ENCODE measurements at places on chromosomes 3 and 15. TPM values are rescaled to one million over a fixed set of nuclear protein-coding genes. Genes with fewer than 3 reads are reported as not detected.

OSBPL10 gene
- total RNA-seq = 12.9 TPM

SAXO2 gene
- total RNA-seq = 0.98 TPM

GOLGA6A gene
- total RNA-seq = not detected

FAM81A gene
- total RNA-seq = not detected

CFAP92 gene
- not detected for total RNA-seq

TTLL13 gene
- not detected for total RNA-seq

ARL6 gene
- total RNA-seq = 7.1 TPM

RASGRP1 gene
- total RNA-seq = under 0.01 TPM

USP8 gene
- total RNA-seq = 32.3 TPM

CEP19 gene
- 1.6 TPM for total RNA-seq

WNT7A gene
- 0.60 TPM for total RNA-seq

OR5K1 gene
- not detected for total RNA-seq

CCDC39 gene
- total RNA-seq = not detected

MESP2 gene
- total RNA-seq = 1.6 TPM

PLIN1 gene
- total RNA-seq = 0.15 TPM

RPL22L1 gene
- 88.0 TPM for total RNA-seq

PPP1R14D gene
- not detected for total RNA-seq

KIF9 gene
- 2.0 TPM for total RNA-seq

SEMA5B gene
- total RNA-seq = under 0.01 TPM

CLDND1 gene
- 56.7 TPM for total RNA-seq

SACM1L gene
- 21.0 TPM for total RNA-seq

IFT80 gene
- 33.0 TPM for total RNA-seq

Data from smooth muscle cell of the coronary artery (primary cell).